Stimulated activated CD4-positive, alpha-beta T cell treated with anti-CD3 and anti-CD28 coated beads, Interleukin-1b, Interleukin-23, amount 100 ng/mL, for 24 hours (primary cell): ENCODE measurements at places on chromosomes 3 and 15.

DNA sequence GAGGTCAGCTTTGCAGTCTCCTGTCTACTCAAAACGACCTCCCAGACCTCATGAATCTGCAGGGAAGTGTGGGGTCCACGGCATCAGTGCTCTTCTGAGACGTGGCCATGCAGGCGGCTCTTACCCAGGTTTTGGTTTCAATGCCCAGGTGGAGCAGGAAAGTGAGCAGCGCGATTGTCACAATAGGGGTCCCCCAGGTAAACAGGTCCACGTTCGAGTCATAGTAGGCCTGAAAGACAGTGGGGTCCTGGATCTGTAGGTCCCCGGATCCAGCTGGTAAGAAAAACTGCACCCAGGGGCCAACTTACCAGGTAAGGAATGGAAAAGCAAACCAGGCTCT lies 182.5 kb downstream of the ATP10A start:
- no peak for DNase-seq

- peak; percentile 12 for DNase-seq
These were observed 62.7 kb upstream of the CD47 start for GRCh38 chr3:108153451-108153981.

DNA sequence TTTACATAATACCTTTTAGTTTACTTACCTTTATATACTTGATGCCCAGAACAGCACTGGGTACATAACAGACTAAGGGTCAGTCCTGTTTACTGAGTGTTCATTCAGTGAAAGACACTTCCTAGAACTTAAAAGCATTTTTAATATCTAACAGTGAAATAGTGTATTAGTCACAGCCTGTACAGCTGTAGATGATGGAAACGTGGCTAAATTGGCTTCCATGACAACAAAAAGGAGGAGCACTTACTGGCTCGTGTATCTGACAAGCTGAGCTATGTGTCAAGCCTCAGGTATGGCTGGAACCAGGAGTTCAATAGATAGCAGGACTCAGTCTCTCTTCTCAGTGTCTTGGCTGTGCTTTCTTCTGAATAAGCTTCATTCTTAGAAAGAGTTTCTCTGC lies 40.2 kb downstream of the CMTM8 start:
- no peak for DNase-seq

GRCh38 chr3:66276705-66277274 lies 56.0 kb downstream of the SLC25A26 start:
- peak; percentile 38 for DNase-seq

DNA sequence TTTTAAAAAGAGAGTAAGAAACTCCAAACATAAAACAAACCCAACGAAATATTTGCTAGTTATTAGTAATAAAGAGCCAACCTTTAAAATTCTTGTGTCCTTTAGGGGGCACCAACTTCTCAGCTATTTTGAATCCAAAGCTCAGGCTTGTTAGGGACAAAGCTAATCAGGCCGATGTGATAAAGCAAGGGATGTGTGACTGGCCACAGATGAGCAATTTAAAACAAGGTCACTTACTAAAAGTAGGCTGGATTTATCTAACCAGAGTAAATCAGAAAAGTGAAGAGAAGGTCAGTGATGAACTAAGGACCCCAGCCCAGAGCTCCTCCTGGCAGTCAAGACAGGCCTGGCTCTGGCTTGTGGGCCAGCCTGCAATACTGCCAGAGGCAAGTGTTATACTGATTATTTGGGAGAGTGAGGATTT lies 108.5 kb downstream of the CYP19A1 start:
- no peak for DNase-seq

DNA sequence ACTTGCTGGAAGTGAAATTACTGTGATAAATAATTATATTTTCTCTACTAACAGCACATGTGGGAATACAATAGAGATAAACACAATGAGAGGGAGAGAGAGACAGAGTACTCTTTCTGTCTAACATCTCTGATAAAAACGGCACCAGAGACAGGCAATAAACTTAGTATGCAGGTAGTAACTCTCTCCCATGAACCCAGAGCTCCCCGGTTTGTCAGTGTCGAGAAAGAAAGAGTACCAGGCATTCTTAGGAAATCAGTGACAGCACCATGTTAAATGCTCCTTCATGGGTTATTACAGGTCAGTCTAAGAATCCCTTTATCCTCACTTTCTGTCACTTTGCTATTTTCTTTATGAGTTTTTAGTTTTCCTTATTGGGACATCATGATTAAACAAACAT lies 110.7 kb upstream of the EPHA3 start:
- no peak for DNase-seq

DNA sequence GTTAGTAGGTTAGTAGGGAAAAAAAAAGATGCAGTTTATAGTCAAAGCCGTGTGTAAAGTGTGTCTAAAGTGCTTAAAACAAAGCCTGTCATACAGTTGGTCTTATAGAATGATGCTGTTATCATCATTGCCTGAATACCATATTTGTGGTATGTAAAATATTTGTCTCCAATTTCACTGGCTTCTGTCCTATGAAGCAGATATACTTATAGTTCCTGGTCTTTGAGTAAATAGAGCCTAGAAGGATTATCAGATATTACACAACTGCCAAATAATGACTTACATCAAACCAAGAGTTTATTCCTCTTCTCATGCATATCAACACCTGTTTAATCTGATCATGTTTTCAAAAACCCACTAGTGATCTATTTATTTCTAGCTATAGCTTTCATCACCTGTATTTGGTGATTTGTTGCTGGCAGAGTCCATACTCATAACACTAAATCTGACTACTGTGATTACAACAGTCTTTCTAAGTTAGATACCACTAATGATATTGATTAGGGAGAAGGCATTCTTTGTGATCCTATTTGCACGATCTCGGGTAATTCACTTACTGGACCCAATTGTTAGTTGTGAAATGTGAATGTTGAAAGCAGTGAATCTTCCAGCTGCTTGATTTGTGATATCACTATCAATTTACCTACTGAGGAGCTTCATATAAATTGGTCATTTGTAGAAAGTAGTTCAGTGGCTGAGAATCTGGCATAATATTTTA lies 413.7 kb downstream of the LPP start:
- DNase-seq = no peak

DNA sequence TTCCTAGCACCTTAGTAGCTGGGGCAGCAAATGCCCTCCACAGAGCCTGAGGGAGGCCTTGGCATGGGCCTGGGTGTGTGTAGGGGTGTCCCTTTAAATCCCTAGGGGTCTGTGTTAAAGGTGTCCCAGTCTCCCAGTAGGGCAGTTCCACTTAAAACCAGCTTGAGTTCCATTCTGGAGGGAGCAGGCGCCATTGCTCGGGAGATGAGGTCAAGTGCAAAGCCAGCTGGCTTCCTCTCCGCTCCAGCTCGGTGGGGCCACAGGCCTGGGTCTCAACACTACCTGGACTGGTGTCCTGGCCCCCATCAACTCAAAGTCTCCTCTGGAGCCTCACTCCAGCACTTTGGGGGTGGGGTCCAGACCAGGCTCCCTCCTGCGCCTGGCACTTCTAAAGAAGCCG lies 25.2 kb downstream of the FEM1B start:
- DNase-seq = no peak

- DNase-seq = no peak
These were observed 333.8 kb downstream of the ZNF621 start for GRCh38 chr3:40858364-40859115.

- DNase-seq = no peak
These were observed 1.8 kb downstream of the SETD2 start for GRCh38 chr3:47161983-47162696.

DNA sequence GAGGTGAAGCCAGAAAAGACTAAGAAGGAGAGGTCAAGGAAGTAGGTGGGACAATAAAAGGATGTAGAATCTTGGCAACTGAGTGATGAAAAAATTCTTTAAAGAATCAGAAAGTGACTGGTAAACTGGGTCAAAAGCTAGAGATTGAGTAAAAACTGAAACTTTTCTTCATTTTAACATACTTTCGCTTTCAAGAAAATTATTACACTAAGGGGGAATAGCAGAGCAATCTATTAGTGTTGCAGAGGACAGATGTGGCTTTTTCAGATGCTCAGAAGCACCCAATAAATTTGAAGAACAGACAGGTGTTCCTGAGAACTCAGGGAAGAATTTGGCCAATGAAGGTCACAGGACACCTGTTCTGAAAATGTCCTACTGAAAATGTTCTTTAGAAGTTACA lies 805.4 kb upstream of the ALCAM start:
- DNase-seq = no peak
